Camera-type eye (tissue), 1 donor: ENCODE measurements at places on chromosomes 11 and 22. TPM values are rescaled to one million over a fixed set of nuclear protein-coding genes. Genes with fewer than 3 reads are reported as not detected.

TMEM191B gene
- total RNA-seq, result not detected

GTSE1 gene
- total RNA-seq, result 5.7 TPM

GRM5 gene
- 13.1 TPM for total RNA-seq

OSM gene
- total RNA-seq, result 0.77 TPM

TMA7B gene
- total RNA-seq, result not detected

SLC22A9 gene
- total RNA-seq, result not detected

CHST1 gene
- 5.6 TPM for total RNA-seq

POU2AF3 gene
- total RNA-seq, result 0.99 TPM

NXPE1 gene
- not detected for total RNA-seq

C11orf87 gene
- 6.3 TPM for total RNA-seq

MMP20 gene
- total RNA-seq, result 0.16 TPM

OR5AR1 gene
- not detected for total RNA-seq

SYCE3 gene
- not detected for total RNA-seq

RASSF7 gene
- total RNA-seq, result 10.8 TPM
